ENCODE measurements at places on chromosomes 2 and 18.

GRCh38 chr18:7844017-7844416 lies 276.9 kb downstream of the PTPRM start:
- DNase-seq: no peak

GRCh38 chr2:112683550-112684414 lies 37.0 kb upstream of the NT5DC4 start:
- DNase-seq: no peak

GRCh38 chr2:4551691-4552474 lies 848.5 kb downstream of the DCDC2C start:
- no peak for DNase-seq

GRCh38 chr2:199707593-199708185 lies 143.3 kb downstream of the FTCDNL1 start:
- no peak for DNase-seq

DNA sequence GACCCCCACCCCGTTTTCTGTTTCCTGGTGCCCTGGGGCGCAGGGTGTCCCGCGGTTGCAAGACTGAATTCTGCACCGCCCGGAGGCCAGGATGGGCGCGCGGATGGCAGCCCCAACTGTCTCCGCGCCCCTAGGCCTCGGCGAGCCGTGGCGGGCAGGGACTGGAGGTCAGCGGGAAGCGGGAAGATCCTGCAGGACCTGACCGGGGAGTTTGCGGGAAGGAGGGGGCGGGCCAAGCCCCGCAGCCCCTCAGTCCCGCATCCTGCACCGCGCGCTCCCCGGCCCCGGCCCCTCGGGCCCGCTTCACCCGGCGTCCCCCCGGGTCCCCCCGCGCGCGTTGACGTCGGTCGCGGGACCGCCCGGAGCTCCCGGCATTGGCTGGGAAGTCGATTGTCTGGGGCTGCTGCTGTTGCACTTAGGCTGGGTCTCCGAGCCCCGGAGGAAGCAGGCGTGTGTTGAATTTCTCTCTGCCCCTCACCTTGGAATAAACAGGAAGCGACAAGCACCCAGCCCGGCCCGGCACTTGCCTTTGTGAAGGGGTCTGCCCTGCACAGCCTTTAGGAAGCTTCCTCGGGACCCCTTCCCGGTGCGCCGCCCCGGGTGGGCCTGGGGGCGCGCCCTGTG lies at the start of gene LDLRAD4:
Gene LDLRAD4 (plus strand): TSS at position 393 of the 624 bp plus-strand sequence.
- peak; percentile 75 for DNase-seq

- DNase-seq: no peak
These were observed 651 bp upstream of the DPYSL5 start for GRCh38 chr2:26847307-26847654.

DNA sequence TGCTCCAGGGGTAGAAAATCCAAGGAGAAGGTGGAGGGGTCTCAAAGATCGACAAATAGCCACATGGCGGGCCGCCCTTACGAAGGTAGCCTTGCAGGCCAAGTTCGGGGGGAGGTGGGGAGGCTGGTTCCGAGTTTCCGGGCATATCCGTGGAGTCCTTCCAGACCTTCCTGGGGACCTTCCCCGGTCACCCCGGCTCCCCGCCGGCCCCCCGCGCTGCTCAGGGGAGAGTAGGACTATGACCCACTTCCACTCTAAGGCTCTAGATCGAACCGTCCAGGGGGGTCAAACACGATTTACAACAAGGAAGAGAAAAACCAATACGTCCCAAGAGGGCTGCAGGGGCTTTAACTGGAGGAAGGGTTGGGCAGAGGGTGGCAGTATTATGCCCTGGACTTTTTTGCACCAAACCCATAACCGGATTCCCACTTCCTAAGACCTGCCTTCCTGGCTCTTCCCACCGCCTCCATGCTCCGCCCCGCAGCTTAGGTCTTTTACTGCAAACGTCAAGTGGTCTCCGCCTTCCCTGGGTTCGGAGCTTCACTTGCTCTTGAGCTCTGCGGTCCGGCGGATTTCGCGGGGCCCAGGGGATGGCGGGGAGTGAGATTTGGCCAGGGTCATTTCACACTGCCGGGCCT lies 779 bp upstream of the LYPD6 start:
- peak; percentile 42 for DNase-seq

DNA sequence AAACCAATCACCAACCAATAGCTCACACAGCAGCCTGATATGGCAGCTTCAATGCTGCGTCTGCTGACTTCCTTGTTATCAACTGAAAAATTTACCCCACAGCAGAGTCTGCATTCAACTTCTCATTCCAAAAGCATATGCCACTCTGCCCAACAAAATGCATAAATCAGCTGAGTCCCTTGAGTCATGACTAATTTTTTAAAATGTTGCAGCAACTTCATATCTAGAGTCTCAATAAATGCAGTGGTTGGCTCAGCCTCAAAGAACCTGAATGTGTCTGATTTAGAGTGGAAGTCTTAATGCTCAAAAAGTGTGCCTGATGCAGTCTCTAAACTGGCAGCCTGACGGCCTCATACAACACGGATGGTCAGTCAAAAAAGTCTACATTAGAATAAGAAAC lies 46.5 kb downstream of the FARSB start:
- DNase-seq: no peak

DNA sequence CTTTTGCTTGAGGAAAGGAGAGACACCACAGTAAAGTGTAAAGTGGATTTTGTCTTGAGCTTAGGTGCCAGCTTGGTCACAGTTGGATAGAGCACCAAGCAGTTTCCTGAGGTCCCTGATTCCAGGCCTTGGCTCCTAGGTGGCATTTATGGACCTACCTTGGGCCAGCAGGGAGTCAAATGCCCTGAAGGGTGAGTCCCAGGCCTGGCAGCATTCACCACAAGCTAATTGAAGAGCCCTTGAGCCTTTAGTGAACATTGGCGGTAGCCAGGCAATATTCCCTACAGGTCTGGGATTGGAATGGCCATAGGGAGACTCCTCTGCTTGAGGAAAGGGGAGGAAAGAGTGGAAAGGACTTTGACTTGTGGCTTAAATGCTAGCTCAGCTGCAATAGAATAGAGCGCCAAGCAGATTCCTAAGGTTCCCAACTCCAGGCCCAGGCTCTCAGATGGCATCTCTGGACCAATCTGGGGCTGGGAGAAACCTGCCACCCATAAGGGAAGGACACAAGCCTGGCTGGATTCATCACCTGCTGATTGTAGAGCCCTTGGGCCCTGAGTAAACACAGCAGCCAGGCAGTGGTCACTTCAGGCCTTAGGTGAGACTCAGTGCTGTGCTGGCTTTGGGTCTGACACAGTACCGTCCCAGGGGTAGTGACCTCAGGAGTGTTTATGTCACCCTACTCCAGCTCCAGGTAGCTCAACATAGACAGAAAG lies 137.5 kb upstream of the OTOS start:
- DNase-seq: no peak

- no peak for DNase-seq
These were observed 133.0 kb downstream of the TPGS2 start for GRCh38 chr18:36695806-36696205.

GRCh38 chr2:216761133-216761532 lies 65.8 kb upstream of the IGFBP5 start:
- DNase-seq: no peak

GRCh38 chr2:22444281-22444680 lies 940.7 kb upstream of the KLHL29 start:
- DNase-seq: no peak

DNA sequence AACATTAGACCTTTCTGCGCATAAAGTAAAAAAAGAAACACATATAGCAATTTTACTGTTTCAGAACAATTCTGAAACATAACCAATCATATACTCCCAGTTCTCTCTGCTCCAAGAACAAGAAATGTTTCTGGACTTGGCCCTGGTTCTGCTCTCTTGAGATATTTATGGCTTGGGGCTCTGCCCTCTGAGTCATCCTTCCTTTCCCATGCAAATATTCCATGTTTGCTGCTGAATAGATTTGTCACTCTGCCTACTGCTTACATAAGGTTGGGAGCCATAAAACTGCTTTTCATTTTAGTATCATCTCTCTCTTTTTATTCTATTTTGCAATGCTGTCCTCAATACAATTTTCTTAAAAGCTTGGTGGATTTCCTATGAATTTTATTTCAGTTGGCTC lies 499.6 kb upstream of the ACVR2A start:
- no peak for DNase-seq

- DNase-seq: no peak
These were observed 39.8 kb downstream of the PPP4R1 start for GRCh38 chr18:9574473-9575115.

DNA sequence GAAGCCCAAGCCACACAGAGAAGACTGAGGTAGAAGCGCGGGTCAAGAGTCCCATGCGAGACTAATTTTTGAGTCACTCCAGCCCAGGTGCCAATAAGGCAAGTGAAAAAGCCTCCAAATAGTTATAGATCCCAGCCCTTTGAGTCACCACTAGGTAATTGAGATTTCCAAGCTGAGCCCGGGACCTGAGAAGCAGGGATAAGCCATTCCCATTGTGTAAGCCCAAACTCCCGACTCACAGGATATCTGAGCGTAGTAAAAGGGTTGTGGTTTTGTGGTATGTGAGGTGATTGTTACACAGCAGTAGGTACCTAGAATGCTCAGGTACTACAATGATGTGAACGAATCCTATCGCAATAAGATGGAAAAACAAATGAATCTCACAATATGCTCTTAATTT lies 560.7 kb downstream of the DSC3 start:
- DNase-seq: no peak

DNA sequence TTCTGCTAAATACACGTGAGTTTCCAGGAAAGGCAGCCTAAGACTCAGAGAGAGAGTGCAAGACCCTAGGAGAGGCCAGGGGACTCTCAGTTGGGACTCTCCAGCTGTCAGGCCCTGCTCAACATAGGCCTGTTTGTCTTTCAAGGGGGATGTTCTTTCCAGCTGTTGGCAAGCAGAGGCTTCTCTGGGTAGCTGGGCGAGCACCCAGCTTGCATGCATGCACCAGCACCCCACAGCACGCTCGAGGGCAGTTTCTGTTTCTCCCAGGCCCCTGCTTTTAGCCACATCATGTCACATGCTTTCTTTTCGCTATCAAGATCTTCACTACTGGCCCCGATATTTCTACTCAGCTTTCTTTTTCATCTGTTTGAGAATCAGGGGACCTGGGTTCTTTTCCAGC lies 479.3 kb upstream of the HS6ST1 start:
- DNase-seq: no peak

DNA sequence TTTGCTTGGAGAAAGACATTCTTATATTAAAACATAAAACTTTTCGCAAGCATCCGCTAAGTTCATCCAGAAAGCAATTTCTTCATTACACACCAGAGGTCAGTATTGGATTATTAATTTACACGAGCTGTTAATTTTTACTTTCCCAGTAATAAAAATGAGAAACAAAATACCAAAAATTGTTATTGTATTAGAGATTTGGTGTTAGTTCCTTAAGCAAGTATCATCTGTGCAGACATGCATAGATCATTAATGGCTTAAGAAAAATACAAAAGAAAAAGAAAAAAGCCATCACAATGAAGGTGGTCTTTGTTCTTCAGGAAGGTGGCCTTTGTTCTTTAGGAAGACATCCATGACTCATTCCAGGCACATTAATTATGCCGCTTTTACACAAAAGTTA lies 53.6 kb upstream of the HNMT start:
- DNase-seq: peak; percentile 11

DNA sequence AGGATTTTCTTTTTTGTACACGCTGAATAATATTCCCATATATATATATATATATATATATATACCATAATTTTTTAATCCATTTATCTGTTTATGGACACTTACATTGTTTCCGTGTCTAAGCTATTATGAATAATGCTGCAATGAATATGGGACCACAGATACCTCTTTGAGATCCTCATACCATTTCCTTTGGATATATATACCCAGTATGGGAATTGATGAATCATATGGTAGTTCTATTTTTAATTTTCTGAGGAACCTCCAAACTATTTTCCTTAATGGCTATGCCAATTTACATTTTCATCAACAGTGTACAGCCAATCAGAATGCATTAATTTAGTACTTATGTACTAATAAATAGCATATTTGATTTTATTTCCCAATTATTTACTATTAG lies 53.1 kb downstream of the MERTK start:
- DNase-seq: no peak

DNA sequence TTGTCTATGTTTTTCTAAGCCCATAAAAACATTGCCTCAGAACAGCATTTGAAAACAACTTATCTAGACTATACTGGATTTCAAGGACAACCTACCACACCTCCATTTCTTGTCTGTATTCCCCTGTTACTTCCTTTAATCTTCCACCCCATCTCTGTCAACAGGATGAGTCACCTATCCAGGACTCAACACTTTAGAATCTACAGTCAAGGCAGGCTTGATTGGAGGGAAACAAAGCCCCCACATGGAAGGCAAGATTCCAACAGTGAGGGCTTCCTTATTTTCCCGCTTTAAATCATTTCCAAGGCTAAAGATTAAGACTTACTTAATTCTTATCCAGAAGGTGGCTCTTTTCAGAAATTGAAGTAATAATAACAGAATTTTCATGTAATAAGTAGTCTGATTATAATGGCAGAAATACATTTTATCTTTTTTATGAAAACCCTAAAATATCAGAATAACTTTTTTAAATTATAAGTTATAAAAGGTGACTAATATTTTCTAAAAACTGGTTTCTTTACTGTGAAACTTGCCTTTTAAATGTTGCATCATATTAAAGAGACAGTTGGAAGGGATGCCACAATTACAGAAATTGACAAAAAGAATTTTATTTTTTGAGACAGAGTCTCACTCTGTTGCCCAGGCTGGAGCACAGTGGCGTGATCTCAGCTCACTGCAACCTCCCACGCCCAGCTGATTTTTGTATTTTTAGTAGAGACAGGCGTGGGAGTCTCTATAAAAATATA lies 138.7 kb upstream of the CCDC150 start:
- no peak for DNase-seq

GRCh38 chr2:163775304-163775703 lies 39.5 kb upstream of the FIGN start:
- DNase-seq: peak; percentile 15

- peak; percentile 61 for DNase-seq
These were observed 516.7 kb downstream of the NR4A2 start for GRCh38 chr2:155815851-155816250.

DNA sequence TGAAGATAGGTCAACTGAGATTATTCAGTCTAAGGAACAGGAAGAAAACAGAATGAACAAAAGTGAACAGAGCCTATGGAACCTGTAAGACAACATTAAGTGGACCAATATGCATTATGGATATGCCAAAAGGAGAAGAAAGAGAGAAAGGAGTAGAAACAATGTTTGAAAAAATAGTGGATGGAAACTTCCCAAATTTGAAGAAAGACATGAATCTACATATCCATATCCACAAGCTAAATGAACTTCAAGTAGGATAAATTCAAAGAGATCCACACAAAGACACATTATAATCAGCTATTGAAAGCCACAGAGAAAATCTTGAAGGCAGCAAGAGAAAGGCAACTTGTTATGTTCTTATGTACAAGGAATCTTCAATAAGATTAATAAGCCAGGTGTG lies 74.2 kb downstream of the BAZ2B start:
- DNase-seq: no peak

- no peak for DNase-seq
These were observed 42.1 kb upstream of the GLS start for GRCh38 chr2:190838492-190838910.

DNA sequence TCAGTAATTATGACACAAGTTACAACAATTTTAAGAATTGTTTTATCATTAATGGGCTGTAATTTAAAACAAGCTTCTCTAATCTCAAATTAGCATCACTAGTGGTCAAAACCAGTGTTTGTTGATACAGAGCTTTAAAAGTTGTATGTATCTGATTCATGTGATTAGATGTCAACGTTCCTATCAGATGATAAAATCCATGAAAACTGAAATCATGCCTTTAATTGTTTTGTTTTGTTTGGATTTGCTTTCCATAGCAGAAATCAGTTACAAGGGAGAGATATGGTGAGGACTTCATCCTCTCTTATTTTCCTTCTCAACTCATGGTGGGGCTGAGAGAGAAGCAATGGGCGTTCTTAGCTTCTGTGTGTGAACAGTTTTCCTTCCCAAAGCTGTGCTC lies 469.6 kb downstream of the PID1 start:
- DNase-seq: no peak

Data from putamen (tissue), 1 donor.